ENCODE measurements at places on chromosomes 7 and 10.

GRCh38 chr7:157832006-157832405, 495.2 kb downstream of the DNAJB6 start:
- no peak for DNase-seq

DNA sequence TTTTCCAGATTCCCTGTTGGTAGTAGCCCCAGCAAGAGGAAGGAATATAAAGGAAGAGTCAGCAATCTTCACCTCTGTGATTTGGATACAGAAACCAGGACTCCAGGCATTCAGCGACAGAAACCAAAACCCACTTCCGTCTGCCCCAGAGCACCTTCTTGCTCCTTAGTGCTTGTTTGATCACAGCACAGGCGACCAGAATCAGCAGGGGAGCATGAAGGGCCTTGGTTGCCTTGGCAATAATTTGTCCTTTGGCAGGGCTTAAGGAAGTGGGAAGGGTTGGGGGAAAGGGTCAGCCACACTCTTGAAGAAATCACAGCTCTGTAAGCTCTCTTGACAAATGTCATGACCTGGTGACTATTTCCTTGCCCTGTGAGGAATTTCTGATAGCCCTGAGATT, 379.6 kb downstream of the OTUD1 start:
- no peak for DNase-seq

GRCh38 chr10:119283818-119284217, 76.4 kb downstream of the GRK5 start:
- DNase-seq, result no peak

DNA sequence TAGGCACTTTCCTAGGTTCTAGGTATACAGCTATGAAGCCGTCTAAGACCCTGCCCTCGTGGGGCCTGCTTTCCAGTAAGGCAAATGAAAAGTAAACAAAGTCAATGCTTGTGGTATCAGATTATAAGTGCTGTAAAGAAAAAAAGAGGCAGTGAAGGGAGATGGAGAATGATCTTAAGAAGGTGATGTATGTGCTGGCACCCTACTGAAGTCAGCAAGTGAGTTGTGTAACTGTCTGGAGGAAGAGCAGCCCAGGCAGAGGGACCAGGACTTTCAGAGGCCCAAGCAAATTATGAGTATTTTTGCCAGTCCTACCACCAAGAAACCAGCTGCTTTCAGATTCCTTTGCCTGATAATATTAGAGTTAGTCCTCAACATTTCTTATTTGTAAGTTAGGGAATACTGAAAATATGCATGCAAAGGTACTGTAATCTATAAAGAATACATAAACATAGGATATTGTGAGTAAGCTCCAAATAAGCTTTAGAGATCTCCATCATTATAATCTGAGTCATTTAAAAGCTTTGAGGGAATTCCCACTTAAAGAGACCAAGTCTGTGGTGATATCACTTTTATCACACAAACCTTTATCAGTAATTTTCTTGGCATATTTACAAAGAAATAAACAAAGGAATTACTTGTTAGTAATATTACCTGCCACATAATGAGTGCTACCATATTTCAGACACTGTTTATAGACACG, 329.2 kb upstream of the LRGUK start:
- no peak for DNase-seq

DNA sequence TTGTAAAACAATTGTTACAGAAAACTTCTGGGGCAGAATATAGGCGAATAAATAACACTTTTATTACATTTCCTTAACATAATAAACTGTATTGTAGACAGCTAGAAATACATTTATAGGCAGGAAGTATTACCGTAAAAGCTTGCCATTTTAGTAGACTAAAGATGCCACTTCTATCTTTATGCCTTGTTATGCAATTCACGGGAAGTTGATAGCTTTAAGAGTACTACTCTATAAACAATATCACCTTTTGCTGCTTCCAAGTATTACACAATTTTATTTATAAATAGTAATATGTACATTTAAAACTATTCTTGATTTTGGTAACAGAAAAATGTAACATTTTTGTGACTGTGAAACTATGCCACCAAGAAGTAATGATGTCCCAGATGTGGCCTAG, 37.9 kb downstream of the PALS2 start:
- DNase-seq, result no peak

DNA sequence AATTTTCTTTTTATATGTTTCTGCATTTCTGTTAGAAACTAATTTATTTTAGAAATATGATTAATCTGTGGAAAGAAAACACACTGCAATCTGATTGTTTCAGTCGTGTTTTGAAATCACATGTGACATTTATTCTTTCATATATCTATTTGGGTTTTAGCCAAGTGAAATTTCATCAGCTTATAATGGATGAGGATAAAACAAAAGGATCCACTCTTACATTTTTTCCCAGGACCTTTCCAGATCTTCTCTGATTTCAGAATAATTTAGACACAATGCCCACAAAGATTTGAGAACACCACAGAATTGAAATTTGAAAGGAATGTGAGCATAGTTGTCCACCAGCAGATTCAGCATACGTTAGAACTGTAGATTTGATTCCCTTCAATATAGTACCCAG, 29.1 kb downstream of the CBLL1 start:
- DNase-seq, result no peak

DNA sequence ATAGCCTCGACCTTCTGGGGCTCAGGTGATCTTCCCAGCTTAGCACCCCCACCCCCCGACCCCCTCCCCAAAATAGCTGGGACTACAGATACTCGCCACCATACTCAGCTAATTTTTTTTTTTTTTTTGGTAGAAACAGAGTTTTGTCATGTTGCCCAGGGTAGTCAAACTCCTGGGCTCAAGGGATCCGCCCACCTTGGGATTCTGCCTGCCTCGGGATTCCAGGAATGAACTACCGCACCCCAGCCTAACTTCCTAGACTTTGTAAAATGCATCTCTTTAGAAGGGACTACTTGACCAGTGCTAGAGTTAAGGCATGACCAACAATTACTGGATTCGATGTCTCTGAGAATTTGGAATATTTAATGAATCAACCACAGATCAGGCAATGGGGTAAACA, 85.9 kb downstream of the MDFIC start:
- DNase-seq, result no peak

DNA sequence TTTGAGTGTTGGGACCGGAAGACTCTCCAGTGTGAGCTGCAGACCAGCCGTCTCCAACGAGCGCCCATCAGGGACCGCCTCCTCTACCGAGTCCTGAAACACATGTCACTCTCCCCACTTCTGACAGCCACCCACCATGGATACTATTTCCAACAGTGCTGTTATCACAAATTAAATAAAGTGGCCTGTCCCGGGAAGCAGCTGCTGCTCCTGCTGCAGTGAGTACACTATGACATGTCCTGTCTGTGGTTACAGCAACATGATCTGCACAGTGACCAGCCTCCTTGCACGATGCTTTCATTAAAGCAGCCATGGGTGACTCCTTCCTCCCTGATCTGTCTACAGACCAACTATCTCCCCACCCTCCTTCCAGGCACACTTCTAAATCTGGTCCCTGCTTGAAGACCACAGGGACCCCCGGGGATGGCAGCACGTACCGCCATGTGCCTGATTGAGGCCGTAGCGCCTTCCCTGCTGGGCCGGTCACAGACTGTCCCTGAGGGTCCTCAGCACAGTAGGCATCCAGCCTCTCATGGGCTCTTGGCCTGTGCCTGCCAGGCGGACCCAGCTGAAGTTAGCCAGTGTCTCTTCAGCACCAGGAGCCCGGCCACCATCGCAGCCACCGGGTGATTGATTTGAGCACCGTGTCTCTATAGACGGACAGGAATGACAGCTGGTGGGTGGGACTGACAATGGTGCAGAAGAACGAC, 58.8 kb downstream of the TCERG1L start:
- no peak for DNase-seq

DNA sequence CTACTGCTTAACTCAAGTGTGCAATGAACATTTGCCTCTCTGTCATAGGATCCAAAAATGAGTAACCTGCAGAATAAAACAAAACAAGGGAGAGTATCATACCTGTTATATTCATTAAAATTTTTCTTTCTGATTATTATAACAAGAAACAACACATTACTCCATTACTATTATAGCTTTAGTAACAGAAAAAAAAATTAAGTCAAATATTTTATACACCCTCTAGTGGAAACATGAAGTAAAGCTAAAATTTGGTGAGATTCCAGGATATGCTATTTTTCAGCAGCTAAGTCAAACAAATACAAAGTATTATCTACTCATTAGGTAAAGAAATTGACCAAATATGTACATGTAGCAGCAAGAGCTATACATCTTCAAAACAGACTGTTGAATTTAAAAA, 56.3 kb downstream of the PDZD8 start:
- no peak for DNase-seq

DNA sequence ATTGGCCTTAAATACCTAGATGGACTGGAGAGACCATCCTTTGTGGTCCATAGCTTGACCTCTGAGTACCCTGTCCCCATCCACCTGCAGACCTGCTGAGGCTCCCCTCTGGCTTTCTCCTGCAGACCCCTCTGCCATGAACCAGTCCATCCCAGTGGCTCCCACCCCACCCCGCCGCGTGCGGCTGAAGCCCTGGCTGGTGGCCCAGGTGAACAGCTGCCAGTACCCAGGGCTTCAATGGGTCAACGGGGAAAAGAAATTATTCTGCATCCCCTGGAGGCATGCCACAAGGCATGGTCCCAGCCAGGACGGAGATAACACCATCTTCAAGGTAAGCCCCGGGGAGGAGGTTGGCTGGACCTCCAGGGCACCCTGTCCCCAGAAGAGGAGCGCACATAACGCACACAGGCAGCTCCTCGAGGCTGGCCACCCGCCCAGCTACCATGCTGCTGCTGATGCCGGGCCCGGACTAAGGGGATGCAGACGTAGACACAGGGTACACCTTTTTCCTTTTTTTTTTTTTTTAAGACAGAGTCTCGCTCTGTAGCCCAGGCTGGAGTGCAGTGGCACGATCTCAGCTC, 4.3 kb downstream of the IRF5 start:
- no peak for DNase-seq

GRCh38 chr7:105787793-105788192, 88.6 kb downstream of the ATXN7L1 start:
- DNase-seq, result no peak

DNA sequence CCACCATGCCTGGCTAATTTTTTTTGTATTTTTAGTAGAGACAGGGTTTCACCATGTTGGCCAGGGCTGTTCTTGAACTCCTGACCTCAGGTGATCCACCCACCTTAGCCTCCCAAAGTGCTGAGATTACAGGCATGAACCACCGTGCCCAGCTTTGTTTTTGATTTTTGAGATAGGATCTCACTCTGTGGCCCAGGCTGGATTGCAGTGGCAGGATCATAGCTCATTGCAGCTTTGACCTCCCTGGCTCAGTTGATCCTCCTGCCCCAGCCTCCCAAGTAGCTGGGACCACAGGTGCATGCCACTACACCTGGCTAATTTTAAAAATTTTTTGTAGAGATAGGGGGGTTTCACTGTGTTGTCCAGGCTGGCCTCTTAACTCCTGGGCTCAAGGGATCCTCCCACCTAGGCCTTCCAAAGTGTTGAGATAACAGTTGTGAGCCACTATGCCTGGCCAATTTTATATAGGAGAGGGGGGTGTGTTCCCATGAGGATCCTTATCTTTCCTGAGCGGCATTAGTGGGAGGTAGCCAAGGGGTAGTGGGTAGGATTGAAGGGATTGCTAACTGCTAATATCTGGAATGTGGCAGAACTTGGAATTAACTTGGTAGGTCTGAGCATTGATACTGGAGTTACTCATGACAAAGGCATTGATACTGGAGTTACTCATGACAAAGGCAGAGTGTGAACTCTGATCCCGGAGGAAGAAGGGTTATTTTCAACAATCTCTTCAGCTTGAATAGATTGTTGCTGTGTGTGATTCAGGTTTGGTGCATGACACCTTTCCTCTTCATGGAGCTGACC, 1.0 kb upstream of the NOLC1 start:
- no peak for DNase-seq

DNA sequence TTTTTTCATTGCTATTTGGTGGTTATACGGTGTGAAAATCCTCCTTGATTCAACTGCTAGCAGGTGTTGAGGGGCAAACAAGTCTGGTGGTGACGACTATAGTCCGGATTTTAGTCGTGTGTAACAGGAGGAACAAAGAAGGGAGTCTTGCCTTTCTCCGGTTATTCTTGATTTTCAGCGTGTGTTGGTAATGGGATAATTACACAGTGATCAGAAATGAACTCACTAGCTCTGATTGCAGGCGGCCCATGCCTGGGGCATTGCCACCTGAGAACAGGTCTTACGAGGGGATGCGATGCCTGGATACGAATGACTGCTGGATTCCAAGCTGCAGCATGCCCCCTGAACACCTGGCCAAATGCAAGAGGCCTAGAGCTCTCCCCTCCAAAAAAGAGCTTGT, 72.8 kb downstream of the CAMK1D start:
- no peak for DNase-seq

DNA sequence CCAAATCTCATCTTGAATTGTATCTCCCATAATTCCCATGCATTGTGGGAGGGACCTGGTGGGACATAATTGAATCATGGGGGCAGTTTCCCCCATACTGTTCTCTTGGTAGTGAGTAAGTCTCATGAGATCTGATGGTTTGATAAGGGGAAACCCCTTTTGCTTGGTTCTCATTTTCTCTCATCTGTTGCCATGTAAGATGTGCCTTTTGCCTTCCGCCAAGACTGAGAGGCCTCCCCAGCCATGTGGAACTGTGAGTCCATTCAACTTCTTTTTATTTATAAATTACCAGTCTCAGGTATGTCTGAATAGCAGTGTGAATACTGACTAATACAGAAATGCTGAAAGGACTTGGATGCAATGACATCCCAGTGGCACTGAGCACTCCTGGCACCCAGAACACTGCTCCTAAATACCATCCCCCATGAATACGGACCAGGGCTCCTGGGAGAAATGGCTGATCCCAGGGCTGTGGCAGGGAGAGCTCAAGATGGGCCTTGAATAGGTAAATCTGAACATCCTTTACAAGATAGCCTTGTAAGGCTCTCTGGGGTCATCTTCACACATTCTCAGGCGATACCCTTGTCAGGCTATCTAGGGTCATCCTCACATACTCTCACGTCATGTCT, 19.4 kb downstream of the ZFAND2A start:
- no peak for DNase-seq

DNA sequence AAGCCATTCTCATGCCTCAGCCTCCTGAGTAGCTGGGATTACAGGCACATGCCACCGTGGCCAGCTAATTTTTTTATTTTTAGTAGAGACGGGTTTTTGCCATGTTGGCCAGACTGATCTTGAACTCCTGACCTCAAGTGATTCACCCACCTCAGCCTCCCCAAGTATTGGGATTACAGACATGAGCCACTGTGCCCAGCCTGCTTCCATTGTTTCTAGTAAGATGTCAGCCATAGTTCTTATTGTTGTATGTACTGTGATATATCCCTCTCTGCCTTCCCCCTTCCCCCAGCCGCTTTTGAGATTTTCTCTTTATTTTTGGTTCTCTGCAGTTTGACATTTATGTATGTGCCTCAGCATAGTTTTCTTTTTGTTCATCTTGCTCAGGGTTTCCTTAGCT, 87.9 kb upstream of the KLF14 start:
- no peak for DNase-seq

- no peak for DNase-seq
These were observed 4.8 kb downstream of the DOCK4 start for GRCh38 chr7:112201411-112201810.

Measured in stimulated activated CD4-positive, alpha-beta T cell treated with anti-CD3 and anti-CD28 coated beads, TNF-alpha, amount 100 ng/mL, for 24 hours (primary cell).